ENCODE measurements at places on chromosomes 2 and 18.
A peak's percentile ranks its signal among the peaks of the same experiment; 100 is the strongest.

- DNase-seq = no peak
Measured at GRCh38 chr2:239519089-239519920, 118.5 kb upstream of the HDAC4 start.

DNA sequence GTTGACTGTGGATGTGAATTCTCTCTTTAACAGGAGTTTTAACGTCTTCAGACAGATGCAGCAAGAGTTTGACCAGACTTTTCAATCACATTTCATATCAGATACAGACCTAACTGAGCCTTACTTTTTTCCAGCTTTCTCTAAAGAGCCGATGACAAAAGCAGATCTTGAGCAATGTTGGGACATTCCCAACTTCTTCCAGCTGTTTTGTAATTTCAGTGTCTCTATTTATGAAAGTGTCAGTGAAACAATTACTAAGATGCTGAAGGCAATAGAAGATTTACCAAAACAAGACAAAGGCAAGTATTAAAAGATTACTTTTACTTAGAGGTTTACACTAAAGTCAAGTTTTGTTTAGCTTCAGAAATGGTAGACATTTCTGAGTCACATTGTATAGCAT, 30.2 kb upstream of the TYMS start:
- DNase-seq = no peak

DNA sequence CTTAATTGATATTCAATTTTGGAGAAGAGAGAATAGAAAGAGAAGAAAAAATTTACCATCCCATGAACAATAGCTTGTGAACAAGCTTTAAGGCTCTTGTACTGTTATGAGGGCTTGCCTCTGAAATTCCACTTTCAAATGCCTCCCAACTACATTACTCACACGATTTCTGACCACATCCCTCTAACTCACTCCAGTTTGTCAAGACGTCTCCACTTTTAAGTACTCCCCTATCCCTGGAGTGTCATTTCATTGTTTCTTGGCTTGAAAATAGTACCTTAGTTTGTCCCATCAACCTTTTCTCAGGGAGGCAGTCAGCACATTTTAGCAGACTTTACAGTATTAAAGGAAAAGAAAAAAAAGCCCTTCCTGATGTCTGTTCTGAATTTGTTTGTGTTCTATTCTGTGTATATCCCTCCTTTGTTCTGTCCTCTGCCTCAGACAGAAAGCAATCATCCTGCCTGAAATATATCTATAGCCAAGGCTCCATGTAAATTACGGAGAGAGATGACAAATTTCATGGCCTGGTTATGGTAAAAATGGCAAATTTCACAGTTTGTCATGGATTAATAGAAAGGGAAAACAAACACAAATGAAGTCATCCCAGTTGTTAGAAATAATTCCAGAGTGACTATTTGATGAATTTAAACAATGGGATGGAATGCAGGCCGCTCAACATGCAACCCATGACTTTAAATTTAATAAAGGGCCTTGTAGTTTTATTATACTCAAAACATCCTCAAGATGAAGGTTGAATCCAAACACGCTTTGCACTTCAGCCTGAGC, 228.8 kb downstream of the ETAA1 start:
- no peak for DNase-seq

GRCh38 chr18:58254873-58255511, 211.0 kb downstream of the NEDD4L start:
- no peak for DNase-seq

DNA sequence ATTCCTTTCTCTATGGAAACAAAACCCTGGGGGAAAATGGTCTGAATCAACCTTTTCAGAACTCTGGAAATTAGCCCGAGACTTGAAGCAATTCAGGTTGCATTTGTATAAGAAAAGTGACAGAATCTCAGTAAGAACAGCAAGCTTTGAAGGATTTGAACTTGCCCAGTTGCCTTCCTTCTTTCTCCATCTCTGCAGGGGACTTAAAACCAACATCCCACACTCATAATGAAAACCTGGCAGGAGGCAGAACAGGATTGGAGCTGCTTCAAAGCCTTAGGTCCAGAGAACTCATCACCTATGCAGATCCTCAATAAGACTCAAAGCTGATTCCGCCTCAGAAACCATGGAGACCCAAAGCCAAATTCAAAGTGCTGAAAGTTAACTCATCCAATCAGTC, 790.5 kb upstream of the ID2 start:
- DNase-seq = no peak

DNA sequence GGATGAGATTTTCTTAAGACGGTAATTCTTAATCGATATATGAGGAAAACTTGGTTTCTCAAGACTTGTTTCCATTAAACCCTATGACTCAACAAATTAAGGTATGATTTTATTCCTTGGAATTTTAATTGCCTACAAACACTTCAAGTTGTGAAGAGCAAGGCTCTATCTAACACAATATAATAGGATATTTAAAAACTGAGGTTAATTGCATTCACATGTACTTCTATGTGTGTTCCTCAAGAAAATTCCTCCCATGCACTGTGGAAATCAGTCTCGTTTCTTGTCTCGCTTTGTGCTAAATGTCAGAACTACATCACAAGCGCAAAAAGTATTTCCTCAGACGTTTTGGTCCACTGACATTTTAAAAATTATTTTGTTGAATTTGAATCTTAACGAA, 109.6 kb upstream of the UNC80 start:
- no peak for DNase-seq

- DNase-seq = no peak
Measured at GRCh38 chr18:7566244-7566566, 911 bp upstream of the PTPRM start.

DNA sequence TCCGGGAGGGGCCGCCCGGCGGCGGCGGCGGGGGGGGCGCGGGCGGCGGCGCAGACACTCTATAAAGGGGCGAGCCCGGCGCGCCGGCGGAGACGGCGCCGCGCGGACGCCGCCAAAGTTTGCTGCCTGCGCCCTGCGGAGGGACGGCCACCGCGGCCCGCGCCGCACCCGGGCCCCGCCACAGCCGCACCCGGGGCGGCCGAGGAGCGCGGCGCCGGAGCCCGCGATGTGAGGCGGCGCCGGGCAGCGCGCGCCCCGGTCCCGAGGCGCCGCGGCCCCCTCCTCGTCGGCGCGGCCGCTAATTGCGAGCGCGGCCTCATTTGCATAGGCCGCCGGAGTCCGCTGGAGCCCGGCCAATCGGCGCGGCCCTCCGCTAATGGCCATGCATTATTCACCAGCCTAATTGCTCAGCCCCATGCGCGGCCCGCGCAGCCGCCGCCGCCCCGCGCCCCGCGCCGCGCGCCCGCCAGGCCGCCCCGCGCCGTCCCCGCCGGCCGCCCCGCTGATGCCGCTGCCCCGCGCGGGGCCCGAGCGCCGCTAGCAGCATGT, at the start of gene SALL3:
TSS of gene SALL3 (plus strand) at position 89 of the 549 bp plus-strand sequence. CDS start at position 546, 457 bp downstream.
- no peak for DNase-seq

GRCh38 chr2:222595581-222595980, 60.3 kb downstream of the FARSB start:
- no peak for DNase-seq

DNA sequence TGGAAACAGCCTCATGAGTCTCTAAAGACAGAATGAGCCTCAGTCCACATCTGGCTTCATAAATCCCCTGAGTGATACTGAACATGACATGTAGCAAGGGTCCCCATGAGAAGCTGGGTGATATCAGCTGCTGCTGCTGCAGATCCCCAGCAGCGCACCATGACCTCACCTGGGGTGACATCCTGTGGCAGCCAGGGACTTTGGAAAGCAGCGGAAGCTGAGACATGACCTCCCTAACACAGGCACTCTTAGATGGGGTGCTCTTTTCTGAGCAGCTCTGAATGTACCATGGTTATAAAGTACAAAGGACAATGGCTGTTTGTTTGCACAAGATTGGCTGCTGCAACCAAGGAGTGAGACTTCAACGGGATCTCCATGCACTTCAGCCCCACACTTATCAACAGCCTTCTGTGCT, 74.7 kb upstream of the TMEM200C start:
- DNase-seq = no peak

GRCh38 chr2:108623616-108624015, 89.3 kb downstream of the LIMS1 start:
- DNase-seq = no peak

GRCh38 chr2:207257251-207258250, 91.8 kb upstream of the KLF7 start:
- DNase-seq = no peak

DNA sequence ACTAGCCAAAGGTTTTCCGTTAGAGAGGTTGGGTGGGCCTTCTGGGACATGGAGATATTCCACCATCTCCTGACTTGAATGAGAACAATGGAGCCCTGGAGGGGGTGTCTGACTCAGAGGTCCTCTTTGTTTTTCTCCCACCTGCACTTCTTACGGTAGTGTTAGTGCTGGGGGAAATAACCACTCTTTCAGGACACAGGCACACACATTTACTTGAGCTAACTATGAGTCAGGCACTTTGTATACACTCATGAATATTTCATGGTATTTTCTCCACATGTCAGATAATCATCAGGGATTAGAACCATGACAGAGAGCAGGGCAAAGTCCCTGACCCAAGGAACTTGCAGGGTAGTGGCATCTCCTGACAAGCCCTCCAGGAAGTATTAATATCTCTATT, 439.1 kb downstream of the TSN start:
- no peak for DNase-seq

GRCh38 chr2:68404164-68404563, 39.1 kb downstream of the PLEK start:
- DNase-seq = no peak

DNA sequence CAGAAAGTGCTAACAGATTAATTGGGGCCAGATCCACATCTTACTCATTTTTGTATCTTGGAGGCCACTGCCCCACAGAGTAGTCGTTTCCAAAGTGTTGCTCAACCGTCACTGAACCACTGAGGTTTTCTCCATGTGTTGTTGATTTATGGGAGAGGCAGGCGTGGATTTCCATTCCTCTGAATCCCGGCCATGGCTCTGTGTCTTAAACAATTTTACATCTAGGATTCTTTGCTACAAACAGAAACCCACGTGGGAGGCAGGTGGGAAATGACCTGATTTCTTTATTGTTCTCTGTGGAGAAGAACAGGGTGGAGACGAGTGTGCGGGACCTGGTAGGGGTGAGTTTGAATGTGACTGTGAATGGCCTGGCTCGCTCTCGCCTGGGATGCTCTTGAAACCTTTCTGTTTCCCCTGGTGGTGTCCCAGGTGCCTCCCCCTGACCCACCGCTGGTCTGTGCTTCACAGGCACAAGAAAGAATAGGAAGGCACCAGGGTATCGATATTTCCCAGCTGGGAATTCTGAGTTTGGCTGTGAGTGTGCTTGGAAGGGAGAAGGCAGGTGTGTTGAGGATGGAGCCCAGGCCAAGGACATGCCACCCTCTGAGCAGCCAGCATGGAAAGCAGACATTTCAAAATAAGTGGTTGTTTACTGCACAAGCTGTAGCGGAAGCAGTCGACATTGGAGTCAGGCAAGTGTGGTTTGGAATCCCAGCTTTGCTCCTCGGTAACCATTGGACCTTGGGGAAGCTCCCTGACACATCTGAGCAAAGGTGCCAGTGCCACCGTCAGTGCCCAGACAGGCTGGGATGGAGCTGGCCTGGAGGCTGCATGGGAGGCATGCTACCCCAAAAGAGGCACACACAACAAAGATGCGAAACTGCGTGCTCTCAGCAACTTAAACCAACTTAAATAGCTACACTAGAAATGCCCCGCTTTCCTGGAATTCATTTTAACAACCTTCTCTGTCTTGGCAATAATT, 50.0 kb downstream of the LPIN1 start:
- DNase-seq = peak; percentile 11

DNA sequence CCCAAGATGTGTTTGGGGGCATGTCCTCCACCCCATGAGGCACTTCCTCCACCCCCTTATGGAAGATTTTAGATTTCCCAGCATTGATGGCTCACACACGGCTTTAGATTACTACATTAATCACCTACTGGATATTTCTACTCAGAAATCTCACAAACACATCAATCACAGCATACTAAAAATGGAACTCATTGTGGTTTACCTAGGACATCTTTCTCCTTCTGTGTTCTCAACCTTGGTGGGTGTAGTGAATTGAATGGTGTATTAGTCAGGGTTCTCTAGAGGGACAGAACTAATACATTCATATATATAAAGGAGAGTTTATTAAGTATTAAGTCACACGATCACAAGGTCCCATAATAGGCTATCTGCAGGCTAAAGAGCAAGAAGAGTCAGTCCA, 82.1 kb upstream of the CYRIA start:
- no peak for DNase-seq

DNA sequence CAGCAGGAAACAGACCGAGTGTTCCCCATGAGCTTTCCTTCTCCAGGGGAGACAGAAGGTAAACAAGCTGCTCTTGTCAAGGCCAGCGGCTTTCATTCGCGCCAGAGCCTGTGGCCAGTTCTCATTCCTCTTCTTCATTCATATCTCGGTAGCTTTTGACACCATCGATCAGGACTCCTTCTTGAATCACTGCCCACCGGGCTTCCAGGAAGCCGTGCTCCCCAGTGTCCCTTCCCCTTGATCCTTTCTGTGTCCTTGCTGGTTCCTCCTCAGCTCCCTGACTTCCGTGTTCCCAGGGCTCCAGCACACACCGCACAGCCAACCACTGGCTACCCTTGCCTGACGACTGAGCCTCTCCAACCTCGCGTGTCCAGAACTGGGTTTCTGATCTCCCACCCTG, 14.1 kb downstream of the SLC66A3 start:
- no peak for DNase-seq

DNA sequence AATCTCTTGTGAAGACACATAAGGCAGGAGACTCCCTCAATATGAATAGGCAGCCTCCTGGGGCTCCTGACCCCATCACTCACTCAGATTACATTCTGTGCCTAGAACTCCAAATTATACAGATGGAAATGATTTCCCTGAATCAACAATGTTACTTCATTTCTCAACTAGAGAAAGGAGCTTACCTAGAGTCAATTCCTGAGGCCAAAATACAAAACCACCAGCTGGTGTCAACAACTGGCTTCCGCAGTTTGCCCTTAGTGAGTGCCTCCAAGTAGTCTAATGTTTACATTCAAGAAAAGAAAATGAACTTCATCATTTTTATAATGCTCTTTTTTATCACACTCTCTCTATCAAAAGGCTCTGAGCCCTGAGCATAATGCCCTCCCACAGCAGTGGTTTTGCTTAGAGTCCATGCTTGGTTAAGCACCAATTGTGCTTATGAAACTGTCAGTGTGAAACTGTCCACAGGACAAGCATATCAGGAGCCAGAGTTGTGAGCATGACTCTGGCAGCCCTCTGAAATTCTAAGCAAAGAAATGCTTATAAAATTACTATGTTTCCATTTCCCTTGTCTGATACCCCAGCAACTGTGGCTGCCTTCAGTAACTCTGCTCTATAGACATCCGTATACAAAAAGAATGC, 305.7 kb upstream of the PKDCC start:
- no peak for DNase-seq

GRCh38 chr2:185384822-185385560, 353.6 kb upstream of the FSIP2 start:
- DNase-seq = no peak
